Activated naive CD4-positive, alpha-beta T cell treated with Interleukin-2 at 50 U/mL for 16 hours (primary cell): ENCODE measurements at places on chromosomes 11 and 22.

GRCh38 chr11:60953781-60954180 lies 1.8 kb upstream of the SLC15A3 start:
- DNase-seq = no peak

DNA sequence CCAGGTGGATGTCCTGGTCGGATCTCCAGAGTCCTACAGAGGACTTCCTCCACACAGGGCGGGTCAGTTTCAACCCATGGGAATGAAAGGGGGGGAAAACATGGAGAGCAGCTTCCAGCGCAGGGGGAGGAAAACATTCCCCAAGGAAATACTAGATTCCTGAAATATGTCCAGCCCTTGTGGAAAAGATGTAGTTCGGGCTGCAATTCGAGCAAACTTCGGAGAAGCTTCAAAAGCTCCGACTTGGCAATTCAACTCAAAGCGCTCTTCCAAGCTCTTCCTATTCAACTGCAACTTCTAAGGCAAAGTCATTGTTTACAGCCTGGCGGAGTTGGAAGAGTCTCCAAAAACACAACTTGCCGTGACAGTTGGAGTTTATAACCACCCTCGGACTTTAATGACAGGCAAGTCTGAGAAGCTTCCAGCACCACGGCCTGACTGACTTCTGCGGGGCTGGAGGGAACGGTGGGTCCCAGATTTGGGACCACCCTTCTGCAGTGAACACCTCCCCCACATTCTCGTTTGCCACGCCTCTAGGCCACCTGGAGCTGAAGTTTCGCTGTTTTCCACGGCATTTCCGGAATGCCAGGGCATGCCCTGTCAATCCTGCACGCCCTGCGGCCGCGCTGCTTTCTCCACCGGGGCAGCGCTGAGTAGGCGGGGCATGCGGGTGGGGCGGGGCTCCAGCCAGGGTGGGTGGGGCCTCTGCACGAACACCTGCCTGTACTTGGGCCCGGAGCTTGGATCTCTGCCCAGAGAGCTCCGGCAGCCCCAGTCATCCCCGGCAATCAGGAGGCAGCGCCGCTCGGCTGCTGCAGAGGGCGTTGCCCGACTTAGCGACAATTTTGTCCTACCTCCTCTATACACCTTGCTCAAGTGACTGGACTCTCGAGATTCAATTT lies 49.0 kb upstream of the BIRC3 start:
- DNase-seq = peak; percentile 77

- DNase-seq = peak; percentile 80
Observed at GRCh38 chr11:250740-251299, 14.0 kb downstream of the PSMD13 start.

DNA sequence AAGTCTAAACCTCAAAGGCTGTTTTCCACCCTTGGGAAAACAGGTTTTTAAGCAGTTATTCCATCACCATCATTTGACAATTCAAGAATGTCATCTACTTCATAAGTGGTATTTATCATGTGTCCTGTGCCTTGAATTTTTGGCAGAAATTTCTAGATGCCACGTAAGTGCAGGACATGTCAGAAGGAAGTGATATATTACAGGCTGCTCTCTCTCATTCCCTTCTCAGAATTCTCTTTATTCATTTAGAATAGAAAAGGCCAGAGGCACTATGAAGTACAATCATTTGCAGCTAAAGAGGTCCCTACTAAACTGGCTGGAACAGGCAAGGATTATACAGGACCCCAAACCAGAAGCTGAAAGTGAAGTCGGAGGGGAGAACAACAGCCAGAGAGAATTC lies 11.9 kb downstream of the RBFOX2 start:
- no peak for DNase-seq

DNA sequence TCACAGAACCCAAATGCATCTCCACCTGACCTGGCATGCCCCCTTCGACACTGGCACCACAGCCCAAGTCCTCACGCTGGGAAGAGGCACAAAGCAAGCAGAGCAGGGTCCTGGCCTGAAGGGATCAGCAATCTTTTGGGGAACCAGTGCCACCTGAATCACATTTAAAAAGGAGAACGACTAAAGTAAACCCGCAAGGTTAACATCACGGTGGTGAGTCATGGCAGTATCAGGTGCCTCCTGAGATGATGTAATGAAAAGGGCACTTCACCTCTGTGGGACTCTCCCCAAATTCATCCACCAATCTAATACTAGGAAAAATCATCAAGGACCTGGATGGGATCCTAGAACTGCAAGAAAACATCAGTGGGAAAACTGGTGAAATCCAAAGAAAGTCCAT lies 44.9 kb downstream of the PACSIN2 start:
- no peak for DNase-seq

DNA sequence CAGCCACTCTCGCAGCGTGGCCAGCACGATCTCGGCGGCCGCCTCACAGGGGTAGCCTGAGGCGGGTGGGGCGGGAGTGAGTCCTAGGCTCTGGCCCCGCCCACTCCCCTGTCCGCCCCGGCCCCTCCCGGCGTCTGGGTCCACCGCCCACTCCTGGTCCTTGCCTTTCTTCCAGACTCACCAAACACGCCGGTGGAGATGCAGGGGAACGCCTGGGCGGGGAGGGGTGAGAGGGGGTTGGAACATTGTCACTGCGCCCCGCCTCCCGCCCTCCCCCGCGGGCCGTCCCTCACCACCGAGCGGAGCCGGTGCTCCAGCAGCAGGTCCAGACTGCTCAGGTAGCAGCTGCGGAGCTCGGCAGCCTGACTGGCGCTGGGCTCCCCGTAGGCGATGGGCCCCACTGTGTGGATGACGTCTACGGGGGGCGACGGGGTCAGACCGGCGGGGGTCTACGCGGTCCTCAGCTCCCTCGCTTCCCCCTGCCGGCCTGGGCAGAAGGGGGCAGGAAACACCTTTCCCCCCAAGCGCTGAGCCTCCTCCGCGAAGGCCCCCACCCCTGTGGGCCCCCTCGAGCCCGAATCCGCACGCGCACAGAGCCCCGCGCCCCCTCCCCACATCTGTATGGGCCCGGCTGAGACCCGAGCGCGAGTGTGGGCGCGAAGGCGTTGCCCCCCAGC lies 13.2 kb downstream of the OTUB1 start:
- DNase-seq = peak; percentile 74

- no peak for DNase-seq
Observed at GRCh38 chr11:108025387-108026080, 16.8 kb downstream of the CUL5 start.

- DNase-seq = no peak
Observed at GRCh38 chr11:89279176-89279575, 101.5 kb downstream of the TYR start.

DNA sequence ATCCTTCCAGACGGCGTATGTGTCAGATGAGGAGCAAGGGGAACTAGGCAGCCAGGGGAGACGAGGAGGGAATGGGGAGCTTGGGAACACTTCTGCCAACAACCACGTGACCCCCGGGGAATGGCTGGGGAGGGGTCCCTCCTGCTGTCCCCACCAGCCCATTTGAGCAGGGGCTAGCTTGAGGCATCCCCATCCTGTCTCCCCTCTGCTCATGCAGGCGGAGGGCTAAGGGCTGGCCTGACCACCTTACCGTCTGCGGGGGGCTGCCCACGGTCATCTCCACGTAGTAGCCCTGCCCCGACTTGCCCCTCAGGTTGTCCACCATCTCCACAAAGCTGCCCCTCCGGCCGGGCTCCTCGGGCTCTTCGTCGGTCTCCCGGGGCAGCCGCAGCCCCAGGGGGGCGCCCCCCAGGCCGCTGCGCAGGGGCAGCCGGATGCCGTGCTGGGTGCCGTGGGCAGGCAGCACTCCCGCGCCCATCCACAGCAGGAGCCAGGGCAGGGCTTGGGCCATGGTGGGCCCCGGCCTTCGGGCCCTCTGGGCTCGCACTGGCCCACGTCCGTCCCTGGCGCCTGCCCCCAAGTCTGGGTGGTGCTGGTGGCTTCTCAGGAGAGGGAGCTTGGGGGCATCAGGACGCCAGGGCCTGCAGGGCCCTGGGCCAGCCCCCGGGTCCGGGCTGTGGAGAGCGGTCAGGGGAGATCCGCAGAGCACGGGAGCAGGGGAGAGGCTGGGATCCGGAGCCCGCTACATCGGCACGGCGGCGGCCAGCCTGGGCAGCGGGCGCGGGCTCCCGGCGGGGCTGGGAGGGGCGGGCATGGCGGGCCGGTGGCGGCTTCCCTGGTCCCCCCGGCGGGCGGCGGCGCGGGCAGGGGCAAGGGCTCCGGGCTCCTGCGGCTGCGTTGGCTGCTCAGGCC lies 515 bp downstream of the BACE1 start:
- DNase-seq = peak; percentile 9

- no peak for DNase-seq
Observed at GRCh38 chr11:100356035-100356434, 331.1 kb upstream of the ARHGAP42 start.

- DNase-seq = peak; percentile 30
Observed at GRCh38 chr11:45097721-45098493, 48.5 kb upstream of the PRDM11 start.

DNA sequence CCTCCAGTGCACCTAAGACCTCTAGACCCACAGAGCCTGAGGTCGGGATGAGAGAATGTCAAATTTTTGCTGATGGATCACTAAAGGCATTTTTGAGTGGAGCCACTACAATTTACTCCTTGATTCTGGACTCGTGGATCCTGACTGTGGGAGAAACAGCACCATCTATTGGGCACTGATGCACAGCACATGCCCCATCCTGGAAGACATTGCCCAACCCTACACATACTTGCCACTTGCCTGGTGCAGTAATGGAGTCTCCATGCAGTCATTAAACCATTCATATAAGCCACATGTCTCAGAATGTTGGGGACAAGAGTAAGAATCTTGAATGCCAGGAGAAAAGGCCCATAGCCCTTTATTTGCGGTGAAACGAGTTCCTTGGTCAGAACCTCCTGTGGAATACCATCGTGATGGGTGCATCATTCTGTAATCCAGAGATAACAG lies 103.9 kb downstream of the GGTLC2 start:
- DNase-seq = peak; percentile 30

DNA sequence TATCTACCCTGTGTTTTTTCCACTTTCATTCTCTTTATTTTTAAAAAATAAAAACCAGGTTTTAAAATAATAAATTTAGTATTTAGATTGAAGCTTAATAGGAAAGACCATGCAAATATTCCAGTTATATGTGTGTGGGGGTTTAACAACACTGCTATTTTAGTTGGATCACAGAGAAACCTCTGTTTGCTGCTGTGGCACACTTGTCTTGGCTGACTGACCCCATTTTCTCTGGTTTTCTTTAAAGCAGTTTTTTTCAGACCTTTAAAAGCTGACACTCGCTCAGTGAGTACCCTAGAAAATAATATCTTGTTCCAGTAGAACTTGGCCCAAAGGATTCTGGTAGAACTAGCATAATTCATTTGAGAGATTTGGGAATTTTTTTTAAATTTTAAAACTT lies 31.6 kb downstream of the ACER3 start:
- no peak for DNase-seq

- no peak for DNase-seq
Observed at GRCh38 chr11:95486979-95487378, 256.0 kb upstream of the SESN3 start.

- DNase-seq = no peak
Observed at GRCh38 chr22:50157709-50158375, 12.7 kb upstream of the PANX2 start.

DNA sequence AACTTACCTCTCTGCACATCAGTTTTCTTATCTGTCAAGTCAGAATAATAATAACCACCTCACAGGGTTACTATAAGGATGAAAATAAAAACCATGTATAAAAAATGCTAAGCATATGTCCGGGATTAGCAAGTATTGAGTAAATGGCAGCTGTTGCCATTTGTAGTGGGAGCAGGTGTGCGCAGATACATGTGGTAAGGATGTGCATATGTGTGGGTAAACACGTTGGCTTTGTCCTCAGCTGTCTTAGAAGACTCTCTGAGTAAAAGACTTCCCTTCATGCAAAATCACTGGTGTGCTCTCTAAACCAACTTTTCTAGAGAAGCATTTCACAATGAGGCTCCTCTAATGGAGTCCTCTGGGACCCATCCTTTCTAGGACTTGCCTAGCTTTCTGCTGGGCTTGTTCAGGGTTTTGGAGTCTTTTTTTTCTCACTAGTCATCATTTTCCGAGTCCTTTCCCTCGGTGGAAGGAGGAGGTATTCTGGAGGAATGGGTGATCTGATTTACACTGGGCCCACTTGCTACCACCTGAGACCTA lies 62.4 kb downstream of the NELL1 start:
- no peak for DNase-seq

DNA sequence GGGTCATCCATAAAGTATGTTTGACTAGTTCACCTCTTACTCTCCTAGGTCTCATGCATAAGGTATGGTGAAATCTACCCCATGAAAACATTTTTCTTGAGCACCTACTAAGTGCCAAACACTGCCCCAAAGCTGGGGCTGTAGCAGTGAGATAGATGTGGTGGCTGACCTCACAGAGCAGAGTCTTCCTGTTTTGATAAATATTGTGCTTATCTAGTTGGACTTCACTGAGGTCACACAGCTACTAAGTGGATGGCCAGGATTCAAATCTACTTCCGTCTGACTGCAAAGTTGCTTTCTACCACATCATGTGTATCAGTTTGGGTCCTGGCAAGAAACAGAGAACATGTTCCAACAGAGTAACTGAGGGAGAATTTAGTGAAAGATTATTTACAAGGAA lies 6.4 kb upstream of the HTATIP2 start:
- DNase-seq = no peak

DNA sequence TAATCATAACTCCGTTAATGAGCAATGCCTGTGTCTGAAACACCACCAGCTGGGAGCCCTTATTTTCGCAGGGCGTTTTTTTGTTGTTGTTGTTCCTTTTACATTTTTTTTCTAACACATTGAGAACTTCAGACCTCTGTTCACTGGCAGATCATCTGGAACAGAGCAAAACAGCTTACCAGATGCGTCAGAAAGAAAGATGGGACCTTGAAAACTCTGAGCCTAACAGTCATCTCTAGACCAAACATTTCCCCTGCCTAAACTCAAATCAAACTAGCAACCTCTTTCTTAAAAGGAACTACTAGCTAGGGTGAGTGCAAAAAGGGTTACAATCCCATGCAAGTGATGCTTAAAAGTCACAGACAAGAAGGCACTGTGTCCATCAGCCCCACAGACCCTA lies 93.2 kb downstream of the PLEKHA7 start:
- DNase-seq = no peak

GRCh38 chr11:126594921-126595367 lies 239.5 kb downstream of the ST3GAL4 start:
- no peak for DNase-seq

GRCh38 chr11:61384271-61385242 lies 7.8 kb upstream of the TMEM216 start:
- DNase-seq = no peak

DNA sequence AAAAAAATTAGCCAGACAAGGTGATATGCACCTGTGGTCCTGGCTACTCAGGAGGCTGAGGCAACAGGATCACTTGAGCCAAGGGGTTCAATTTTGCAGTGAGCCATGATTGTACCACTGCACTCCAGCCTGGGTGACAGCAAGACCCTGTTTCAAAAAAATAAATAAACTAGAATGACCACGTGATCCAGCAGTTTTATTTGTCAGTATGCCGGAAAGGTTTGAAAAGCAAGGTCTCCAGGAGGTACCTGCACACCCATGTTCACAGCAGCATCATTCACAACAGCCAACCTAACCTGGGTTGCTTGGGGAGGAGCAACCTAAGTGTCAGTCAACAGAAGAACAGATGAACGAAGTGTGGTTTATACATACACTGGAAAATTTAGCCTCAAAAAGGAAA lies 78.7 kb upstream of the SEPTIN5 start:
- DNase-seq = no peak

- no peak for DNase-seq
Observed at GRCh38 chr11:100981196-100981824, 148.3 kb downstream of the PGR start.
